Right lobe of liver (tissue), 6 donors: ENCODE measurements at places on chromosomes 3 and 15.

- no peak for DNase-seq
Observed at GRCh38 chr3:46717447-46718231, at the start of gene PRSS50. Gene PRSS50 (minus strand): TSS chr3:46717869. CDS start chr3:46717824, 45 bp downstream.

DNA sequence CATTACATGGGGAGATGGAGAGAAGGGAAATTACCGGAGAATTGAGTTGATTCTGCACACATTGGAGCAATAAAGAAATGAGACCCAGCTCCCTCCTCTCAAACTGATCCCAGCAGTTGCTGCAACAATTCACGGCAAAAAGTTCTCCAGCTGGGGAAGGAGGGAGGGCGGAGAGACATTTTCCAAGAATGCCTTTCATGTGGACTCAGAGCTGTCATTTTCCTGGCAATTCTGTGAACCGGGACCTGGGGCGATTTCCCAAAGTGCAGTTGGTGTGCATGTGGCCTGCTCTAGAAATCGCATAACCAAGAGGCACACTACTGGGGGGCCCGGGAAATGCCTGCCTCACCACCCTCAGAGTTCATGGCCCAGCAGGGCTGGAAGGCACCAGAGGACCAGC, 48.7 kb upstream of the IREB2 start:
- DNase-seq = peak; percentile 22

- no peak for DNase-seq
Observed at GRCh38 chr3:119585856-119586570, 6.7 kb downstream of the ADPRH start.

DNA sequence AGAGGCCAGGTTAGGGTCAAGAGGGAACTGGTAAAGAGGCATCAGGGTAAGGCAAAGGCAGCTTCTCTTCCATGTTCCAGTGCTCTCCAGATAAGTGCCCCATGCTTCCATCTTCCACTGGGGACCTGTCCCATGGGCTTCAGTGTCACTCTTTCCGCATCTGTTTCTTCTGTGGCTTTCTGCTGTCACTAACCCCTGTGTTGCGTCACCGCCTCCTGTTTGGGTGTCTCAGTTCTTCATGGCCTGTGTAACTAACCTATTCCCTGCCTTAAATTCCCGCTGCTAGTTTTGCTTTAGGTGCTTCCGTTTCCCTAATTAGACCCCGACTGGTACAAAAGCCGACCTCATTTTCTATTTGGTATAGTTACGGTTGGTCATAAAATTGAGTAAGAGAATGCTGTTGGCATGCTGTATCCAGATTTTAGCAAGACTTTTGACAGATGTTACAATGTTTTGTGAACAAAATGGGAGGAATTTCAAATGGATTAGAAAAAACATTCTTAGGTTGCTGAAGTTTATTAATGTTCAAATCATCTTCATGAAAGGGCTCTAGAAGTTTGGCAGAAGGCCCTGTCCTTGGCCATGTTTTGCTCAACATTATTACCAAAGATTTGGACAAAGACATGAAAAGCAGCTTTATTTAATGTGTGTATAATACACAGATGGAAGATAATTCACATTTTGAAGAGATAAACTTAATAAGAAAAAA, 245.3 kb downstream of the BBX start:
- no peak for DNase-seq

DNA sequence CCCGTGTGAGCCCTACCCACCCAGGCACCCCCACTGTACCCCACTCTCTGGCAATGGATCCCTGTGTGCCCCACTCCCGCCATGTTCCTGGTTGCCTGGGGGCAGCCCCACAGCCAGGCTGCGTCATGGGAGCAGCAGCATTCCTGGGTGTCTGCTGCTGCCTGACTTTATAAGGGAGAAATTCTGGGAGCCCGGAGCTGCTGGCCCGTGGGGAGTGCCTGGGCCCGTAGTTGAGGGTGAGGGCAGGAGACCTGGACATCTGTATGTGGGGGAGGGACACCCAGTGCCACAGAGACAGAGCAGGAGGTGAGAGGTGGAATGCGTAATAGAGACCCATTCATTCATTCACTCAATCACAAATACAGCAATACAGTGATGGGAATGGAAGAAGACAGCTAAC, 15.1 kb downstream of the CSPG4 start:
- DNase-seq = no peak

DNA sequence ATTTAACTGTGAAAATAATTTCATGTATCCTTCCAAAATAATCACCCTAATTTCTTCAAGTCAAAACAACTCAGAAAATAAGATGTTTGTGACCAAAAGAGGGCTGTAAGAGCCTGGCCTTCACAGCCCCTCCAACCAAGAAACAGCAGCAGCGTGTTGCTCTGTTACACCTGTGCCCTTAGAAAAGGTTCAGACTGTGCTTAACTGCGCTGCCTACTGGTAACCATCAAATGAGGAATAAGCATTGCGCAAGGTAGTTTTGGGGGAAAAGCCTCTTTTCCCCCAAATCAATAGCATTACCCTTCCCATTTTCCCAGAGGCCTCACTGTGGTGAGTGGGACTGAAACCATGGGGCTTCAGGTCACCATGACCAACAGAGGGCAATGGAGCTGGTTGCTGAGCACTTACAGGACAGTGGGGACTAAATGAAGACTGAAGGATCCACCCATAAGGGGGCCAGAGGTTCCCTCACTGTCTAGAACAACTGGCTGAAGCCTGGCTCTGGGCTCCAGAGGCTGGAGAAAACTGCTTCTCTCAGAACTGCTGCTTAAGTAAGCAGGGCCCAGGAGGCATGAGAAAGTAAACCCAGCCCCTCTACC, 110.7 kb downstream of the PLCH1 start:
- no peak for DNase-seq
